Fibroblast of skin of left quadriceps (primary cell): ENCODE measurements at places on chromosomes 11 and 22.

DNA sequence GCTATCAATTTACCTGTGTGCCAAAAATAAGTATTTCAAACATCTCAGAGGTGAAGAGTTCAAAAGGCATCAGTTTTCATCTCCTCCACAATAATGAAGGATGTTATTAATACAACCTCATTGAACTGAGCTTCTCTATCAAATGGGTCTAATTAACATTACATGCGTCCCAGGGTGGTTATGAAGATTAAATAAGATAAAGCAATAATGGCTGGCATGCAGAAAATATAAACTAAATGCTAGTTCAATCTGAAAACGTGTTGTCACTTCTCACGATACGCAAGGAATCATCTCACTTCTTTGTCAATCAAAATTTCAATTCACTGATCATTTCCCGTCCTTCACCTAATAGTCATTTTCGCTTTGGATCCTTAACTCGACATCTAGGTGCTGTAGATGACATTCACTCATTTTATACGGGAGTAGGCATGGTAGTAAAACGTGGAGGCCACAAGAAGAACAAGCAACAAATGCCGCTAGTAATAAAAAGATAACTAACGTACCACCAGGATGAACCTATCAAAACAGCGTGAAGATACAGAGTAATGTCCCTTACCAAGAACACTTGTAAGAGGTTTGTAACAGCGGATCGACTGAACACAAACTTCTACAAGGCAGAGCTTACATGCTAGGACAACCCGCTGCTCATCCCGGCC lies 918 bp downstream of the CHORDC1 start:
- no peak for DNase-seq

GRCh38 chr22:49152939-49153770 lies 674.5 kb downstream of the BRD1 start:
- no peak for DNase-seq

- no peak for DNase-seq
These were observed 21.7 kb upstream of the ARHGAP8 start for GRCh38 chr22:44730490-44731356.

DNA sequence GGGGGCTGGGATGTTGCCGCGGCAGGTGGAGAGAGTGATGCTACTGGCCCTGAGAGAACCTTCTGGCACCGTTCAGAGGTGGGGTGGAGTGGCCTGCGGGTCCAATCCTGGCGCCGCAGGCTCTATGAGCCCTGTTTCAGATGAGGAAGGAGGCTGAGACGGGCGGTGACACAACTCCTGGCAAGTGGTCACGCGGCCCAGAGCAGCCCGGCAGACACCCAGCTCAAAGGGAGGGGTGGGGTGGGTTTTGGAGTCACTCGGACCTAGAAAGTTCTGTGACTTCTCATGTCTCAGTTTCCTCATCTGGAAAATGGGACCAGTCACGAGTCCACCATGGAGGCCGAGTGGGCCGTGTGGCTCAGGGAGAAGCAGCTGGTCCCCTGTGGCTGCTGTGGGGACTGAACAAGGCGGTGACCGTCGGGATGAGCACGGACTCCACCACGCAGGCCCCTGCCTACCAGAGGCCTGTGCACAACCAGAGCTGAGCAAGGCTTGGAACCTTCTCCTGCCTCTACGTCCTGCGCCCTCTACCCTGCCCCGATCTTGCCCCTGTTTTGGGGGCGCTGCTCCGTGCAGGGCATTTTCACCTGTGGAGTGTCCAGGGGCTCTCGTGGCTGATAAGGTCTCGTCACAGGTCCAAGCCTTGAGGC lies 3.7 kb downstream of the TSPO start:
- no peak for DNase-seq

DNA sequence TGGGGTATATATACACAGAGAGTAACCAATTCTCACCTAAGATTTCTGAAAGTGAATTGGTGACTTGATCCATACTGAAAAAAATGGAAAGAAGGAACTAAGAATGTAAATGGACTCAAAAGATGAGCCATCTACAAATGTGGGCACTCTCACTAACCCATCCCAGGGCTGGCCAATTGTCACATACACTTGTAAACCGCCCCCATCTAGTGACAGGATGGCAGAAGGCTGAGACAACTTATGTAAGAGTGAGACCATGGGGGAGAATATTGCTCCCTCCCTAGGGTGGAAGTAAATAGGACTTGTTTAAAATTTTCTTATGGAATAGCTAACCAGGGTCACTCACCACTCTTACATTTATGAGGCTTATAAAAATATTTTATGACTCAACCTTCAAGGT lies 377.1 kb upstream of the ISX start:
- no peak for DNase-seq

GRCh38 chr11:115153135-115153534 lies 351.1 kb downstream of the CADM1 start:
- no peak for DNase-seq

GRCh38 chr22:44205516-44206329 lies 25.0 kb downstream of the PARVG start:
- DNase-seq = no peak

DNA sequence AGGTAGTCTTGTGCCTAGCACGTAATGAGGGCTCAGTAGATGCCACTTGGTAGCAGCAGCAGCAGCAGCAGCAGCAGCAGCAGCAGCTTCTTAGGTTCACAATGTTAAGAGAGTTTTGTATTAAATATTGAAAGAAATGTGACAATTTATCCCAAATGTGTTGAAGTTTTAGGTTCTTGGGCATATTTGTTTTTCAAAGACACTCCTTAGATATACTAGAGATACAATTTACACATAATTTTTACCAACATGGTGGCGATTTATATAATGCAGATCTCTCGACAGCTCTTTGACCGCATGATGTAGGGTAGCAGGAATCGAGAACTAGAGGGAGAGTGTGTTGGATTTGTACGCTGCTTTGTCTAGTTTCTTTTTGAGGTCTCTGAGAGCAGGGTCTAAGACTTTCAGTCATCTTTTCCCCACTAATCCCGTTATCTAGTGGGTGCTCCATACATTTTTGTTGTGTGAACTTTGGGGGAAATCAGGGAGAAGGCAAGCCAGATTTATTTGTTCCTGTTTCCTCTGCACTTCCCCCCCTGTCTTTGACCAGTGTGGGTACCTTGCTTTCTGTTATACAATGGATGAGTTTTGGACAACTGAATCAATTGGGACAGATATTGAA lies 1.4 kb downstream of the FDX1 start:
- DNase-seq = no peak

- no peak for DNase-seq
These were observed 301.2 kb downstream of the AASDHPPT start for GRCh38 chr11:106378513-106379179.

DNA sequence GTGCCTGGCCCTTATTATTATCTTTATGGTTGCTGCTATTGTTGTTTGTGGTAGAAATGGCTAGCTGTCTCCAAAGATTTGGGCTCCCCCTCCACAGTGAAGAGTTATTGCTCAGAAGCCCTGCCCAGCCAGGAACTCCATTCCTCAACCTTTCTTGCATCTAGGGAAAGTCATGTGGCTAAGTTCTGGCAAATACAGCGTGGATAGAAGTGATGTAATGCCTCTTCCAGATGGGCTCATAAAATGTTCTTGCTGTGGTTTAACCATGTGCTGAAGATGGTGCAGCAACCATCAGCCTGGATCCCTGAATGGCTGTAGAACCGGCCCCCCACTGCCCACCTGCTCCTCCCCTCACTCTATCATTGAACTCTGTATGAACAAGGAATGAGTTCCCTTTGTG lies 203.5 kb upstream of the E2F8 start:
- no peak for DNase-seq

- DNase-seq = no peak
These were observed 14.3 kb upstream of the EED start for GRCh38 chr11:86230179-86230804.

GRCh38 chr22:38435010-38435409 lies 20.0 kb downstream of the KCNJ4 start:
- no peak for DNase-seq

DNA sequence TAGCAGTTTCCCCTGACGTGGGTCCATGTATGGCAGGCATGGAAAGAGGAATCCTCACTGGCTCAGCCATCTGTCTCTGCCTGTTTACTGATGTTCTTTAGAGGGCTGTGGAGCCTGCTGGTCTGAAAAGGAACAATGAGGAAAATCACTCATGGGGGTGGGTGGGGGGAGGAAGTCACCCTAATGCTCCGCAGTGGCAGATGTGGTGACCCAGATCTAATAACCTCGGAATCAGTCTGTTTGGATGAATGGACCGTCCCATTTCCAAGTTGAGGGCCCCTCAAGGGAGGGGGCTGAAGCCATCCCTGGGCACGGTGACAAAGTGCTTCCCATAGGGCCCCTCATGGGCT lies 4.4 kb downstream of the BCR start:
- DNase-seq = no peak

- DNase-seq = no peak
These were observed 290.2 kb downstream of the SWAP70 start for GRCh38 chr11:9953994-9954626.

GRCh38 chr11:125892071-125892470 lies 4.6 kb downstream of the HYLS1 start:
- DNase-seq = no peak

- DNase-seq = no peak
These were observed 15.9 kb upstream of the CYB5R2 start for GRCh38 chr11:7689239-7689638.

- DNase-seq = no peak
These were observed 4.0 kb downstream of the FTH1 start for GRCh38 chr11:61963282-61964057.

- DNase-seq = peak; percentile 35
These were observed 205.9 kb downstream of the ST3GAL4 start for GRCh38 chr11:126561327-126561893.

- DNase-seq = no peak
These were observed 220.7 kb downstream of the TENM4 start for GRCh38 chr11:79220171-79220570.

- DNase-seq = no peak
These were observed 112.7 kb downstream of the MORC2 start for GRCh38 chr22:30855677-30856518.

DNA sequence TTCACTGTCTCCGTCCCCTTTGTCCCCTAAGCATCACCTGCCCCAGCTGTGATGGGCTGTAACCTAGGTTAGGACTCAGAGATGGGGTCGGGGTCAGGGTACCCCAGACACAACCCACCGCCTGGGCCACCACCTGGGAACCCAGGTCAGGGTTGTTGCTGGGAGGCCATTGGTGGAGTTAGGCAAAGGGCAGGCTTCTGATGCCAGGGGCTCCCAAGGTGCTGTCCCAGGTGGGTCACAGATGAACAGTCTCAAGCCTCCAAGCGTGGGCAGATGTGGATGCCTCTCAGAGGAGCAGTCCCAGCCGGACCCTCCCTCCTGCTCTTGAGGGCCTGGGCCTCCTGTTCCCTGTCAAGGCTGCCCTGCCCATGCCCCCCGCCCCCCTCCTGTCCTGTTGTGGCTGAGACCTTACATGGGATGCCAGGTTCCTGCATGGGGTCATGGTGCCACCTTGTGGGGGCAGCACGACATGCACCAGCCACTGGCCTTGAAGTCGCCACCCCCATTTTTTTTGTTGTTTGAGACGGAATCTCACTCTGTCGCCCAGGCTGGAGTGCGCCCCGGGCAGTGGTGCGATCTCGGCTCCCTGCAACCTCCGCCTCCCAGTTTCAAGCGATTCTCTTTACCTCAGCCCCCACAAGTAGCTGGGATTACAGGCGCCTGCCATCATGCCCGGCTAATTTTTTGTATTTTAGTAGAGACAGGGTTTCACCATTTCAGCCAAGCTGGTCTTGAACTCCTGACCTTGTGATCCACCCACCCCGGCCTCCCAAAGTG lies 12.1 kb downstream of the GATD1 start:
- no peak for DNase-seq

DNA sequence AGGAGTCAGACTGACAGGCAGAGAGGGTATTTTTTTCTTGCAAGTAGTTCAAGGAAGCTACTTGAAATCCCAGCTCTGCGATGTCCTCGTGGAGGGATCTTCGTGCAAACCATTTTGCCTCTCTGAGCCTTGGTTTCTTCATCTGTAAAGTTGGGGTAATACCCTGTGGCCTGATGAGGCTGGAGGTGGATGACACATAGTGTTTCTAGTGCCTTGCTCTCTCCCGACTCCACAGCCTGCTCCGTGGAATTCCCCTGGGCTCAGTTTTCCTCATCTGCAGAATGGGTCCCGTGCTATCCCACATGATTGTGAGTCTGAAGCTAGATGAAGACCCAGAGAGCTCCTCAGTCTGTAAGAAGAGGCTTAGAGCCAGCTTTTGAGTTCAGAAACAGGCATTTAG lies 32.7 kb downstream of the DAGLA start:
- no peak for DNase-seq

DNA sequence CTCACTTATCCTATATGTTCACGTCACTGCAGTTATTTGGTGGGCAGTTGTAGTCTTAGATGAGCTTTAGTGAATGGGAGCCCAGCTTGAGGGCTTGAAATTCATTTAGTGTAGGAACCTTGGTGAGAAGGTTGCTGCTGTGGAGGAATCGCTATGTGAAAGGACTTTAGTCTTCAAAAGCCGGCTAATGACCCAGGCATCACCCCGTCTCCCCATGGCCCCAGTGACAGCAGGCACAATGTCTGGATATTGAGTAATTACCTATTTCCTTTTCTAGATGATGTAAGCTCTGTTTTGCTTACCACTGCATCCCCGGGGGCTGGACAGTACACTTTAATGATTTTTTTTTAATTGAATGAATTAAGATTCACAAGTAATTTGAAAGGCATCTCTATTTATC lies 283.2 kb downstream of the ST3GAL4 start:
- DNase-seq = no peak

GRCh38 chr11:77558380-77558779 lies 31.4 kb upstream of the AQP11 start:
- no peak for DNase-seq

- peak; percentile 18 for DNase-seq
These were observed 68.7 kb downstream of the DDX10 start for GRCh38 chr11:108733479-108734116.

DNA sequence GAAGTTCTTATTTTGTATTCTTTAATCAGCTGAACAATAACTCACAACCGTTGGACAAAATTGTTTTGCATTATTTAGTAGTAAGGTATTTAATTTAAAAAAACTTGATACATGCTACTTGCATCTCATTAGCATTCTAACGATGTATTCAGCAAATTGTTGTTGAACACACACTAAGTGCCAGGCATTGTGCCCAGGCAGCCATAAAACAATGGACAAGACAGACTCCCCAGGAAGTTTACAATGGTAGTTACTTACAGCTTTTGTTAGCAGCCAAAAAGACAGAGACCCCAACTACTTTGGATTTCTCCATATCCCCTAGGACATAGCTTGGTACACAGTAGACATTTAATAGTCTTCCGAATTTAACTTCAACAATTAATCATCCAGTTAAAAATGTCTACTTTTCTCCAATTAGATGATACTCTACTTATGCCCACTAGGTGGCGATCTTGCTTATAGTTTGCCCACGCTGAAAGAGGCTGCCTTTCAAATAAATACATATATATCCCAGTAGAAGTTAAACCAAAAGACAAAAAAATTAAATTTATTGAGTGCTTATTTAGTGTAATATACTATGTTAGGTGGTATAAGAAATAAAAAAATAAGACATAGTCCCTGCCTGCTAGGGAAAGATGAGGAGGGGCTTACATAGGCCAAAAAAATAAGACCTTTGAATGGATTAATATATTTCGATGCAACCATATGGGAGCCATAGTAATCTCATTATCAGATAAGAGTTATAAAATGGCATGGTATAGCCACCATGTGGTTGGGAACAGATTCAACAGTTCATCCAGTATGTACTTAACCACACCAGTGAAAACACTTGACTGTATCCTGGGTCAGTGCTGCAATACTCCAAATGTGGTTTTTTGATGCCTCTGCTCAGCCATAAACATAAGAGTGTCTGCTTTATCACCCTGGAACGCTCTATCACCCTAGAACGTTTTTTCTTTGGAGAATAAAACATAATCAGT lies 2.0 kb upstream of the FJX1 start:
- no peak for DNase-seq

GRCh38 chr22:50308597-50308935 lies 1.1 kb upstream of the PLXNB2 start:
- no peak for DNase-seq
